ENCODE measurements at places on chromosomes 6 and 20. TPM values are rescaled to one million over a fixed set of nuclear protein-coding genes. Genes with fewer than 3 reads are reported as not detected.

The UNC93A gene
- total RNA-seq = not detected

DNA sequence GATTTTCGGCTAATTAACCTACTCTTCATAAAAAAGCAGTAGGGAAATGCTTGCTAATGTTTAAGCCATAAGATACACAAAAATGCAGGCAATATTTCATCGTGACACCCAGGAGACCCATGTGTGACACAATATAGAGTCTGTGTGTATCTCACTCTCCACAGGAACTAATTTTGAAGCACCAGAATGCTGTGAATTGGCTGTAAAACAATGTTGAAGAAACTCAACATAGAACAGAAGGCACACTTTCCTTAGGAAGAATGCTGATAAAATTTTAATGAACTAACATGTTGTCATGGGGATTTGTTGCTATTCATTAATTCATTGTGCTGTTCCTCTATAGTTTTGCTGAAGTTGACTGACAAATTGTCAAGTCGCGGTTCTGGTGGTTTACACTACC is 249.4 kb upstream of the TFAP2D start:
- no peak for DNase-seq
- H3K4me3 ChIP-seq = no peak overlapping the region
- no peaks in the 10 kb centered on the region for H3K4me1 ChIP-seq
- H3K27ac ChIP-seq = no peak overlapping the region
- H3K27me3 ChIP-seq = peaks cover 4% of the 10 kb centered on the region
- no peaks in the 10 kb centered on the region for H3K36me3 ChIP-seq

DNA sequence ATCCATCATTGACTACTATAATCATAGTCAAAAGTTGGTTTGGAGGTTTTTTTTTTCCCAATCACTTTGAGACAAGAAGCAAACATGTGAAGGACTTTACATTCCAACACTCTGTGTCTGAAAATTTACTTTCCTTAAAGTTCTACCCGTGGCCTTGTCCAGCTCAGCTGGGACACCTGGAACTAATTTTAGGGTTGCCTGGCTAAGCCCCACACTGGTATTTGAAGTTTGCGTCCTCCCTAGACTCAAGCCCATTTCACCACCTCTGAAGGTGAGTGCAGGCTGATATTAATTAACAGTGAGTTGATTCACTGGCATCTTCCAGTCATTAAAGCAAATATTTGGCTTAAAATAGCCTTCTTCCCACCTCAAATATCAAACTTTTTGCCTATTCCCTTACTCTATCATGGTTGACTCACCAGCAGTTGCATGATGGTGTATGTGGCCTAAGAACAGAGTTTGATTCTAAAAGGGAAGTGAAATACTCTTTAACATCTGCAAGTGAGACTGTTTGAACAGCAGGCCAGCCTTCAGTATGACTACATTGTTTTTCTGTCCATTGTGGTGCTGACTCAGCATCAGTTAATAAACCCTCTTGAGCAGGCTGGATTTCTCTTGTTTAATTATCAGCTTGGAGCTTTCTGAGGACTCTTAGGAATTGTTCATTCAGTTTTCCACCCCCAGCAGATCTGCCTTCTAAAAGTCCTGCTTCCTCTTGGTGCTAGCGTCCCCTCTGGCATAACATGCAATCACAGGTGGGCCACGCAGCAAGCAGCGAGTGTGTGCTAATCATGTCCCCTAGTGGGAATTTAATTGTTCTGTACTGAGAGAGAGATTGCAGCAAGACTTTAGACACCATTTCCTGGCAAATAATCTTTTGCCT is 1.8 kb upstream of the PRDM1 start:
- no peaks in the 10 kb centered on the region for H3K36me3 ChIP-seq
- no peak for DNase-seq
- H3K4me3 ChIP-seq = no peak overlapping the region
- peaks cover 37% of the 10 kb centered on the region for H3K4me1 ChIP-seq
- H3K27ac ChIP-seq = no peak overlapping the region
- peaks cover 19% of the 10 kb centered on the region for H3K27me3 ChIP-seq

DNA sequence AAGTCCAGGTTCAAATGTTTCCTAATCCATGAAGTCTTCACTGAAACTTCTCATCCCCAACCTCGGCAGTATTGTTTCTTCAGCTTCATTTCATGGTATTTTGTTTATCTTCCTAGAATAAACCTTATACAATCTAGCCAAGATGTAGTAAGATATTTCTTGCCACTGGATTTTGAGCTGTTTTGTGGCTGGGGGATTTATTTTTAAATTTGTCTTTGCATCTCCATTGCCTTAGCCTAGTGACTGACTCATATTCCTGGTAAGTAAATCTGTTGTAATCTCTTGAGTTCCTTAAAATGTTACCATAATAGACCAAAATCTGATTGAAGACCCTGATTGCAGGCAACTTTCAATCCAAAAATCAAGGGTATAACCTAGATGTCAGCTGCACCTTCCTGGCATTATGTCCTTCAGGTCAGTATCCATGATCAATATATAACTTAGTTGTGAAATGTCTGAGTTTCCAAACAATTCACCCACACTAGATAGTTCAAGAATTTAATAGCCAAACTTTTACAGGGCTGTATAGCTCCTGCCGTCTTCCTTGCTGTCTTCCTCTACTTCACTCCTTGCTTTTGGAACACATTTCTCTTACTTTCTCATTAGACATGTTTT is 4.7 kb upstream of the TRMT11 start:
- H3K27me3 ChIP-seq = no peaks in the 10 kb centered on the region
- H3K4me1 ChIP-seq = peaks cover 4% of the 10 kb centered on the region
- no peak overlapping the region for H3K27ac ChIP-seq
- no peaks in the 10 kb centered on the region for H3K36me3 ChIP-seq
- no peak overlapping the region for H3K4me3 ChIP-seq
- no peak for DNase-seq

DNA sequence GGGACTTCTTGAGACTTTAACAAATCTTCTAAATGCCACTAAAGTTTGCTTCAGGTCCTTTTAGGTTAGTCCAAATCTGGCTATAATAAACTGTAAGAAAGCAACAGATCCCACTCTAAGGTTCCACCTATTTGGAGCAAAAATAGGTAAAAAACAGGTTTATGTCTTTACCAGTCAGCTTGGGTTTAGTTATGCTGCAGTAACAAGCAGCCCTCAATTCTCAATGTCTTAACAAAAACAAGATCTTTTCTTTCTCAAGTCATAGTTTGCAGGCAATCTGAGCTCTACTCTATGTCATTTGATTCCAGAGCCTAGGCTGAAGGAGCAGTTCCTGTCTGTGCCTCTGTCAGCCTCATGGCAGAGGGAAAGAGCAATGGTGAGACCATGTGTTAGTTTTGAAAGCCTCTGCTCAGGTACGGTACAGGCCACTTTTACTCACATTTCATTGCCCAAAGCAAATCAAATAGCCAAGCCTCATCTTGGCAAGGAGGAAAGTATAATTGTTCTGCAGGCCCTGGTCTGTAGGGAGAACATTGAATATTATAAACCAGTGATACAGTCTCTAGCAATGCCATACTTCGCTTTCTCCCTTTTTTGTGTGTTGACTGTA is 108.6 kb downstream of the CD83 start:
- DNase-seq = no peak
- peaks cover 2% of the 10 kb centered on the region for H3K27me3 ChIP-seq
- no peaks in the 10 kb centered on the region for H3K4me1 ChIP-seq

The ZNF311 gene
- total RNA-seq = 0.52 TPM

The PI16 gene
- 0.15 TPM for total RNA-seq

The KCNK17 gene
- total RNA-seq = not detected

The ISM1 gene
- 0.31 TPM for total RNA-seq

DNA sequence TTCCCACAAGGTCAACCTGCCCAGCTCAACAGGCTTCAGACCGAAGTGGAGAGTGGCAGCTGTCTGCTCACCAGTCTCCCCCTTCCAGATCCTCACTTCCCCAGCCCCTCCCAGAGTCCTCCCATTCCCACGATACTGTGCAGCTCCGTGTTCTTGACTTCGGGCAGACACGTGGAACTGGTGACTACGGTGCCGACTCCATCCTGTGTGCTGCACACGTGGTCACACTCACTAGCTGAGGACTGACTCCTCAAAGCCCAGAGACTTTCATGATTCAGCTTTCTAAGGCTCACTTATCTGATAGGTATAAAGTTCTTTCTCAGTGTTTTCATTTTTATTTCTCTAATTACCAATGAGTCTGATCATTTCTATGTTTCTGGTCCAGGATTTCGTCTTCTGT is 32.4 kb downstream of the GABRR2 start:
- H3K27ac ChIP-seq = no peak overlapping the region
- no peak for DNase-seq
- peaks cover 8% of the 10 kb centered on the region for H3K4me1 ChIP-seq

DNA sequence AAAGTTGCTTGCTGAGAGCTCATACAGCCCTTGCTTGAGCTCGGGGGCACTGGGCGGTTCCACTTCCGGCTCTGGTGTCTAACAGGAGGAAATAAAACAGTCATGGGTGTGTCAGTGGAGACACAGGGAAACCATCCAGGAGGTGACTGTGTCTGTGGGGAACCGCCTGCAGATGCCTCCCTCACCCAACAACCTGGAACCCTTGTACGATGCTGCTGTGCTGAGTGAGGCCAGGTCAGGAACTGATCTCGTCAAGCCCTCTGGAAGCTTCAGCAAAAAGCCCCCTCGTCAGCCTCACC is 15.5 kb downstream of the TXNDC5 start:
- H3K27ac ChIP-seq = no peak overlapping the region
- no peak overlapping the region for H3K4me3 ChIP-seq
- no peaks in the 10 kb centered on the region for H3K27me3 ChIP-seq
- DNase-seq = no peak
- no peaks in the 10 kb centered on the region for H3K4me1 ChIP-seq

Data from chondrocyte (in vitro differentiated cells).